ENCODE measurements at places on chromosomes 3 and 15.

- DNase-seq, result no peak
These were observed 162.9 kb upstream of the IGF1R start for GRCh38 chr15:98485451-98485850.

DNA sequence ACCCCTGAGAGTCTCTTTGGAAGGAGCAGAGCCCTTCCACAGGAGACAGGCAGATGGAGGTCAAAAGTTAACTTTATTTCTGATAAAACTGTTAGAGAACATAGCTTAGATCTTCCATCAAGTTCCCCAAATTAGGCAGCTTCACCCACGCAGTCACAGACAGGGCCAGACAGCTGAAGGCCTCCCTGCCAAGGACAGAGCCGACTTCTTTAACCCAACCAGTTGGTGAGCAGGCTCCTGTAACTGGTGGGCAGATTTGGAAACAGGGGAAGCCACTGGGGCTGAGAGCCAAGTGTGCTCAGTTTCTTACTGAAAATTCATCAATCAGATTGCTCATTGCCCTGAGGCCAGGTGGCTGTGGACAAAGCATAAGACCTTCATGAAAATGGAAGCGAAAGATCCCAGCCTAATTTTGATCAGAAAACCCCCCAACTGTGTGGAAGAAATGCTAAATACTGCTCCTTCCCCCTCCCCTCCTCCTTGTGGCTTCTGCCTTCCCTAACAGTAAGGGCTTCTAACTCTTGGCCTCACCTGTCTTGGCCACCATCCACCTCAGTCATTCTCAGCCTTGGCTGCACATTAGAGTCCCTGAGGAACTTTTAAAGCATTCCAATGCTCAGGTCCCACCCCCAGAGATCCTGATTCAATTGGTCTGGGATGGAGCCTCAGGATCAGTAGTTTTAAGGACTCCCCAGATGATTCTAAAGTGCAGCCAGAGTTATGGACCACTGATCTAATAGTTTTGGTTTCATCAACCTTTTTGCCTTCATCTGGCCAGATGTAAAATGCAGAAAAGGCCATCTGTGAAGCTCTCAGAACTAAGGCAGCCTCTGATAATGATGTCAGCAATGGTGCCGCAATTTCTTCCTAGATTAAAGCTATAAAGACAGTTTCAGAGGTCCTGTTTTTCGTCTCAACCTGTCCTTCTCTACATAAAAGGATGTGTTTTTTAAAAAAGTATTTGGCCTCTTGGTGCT is 11.5 kb downstream of the CLRN1 start:
- no peak for DNase-seq

GRCh38 chr3:134652886-134653630 is 2.2 kb upstream of the KY start:
- no peak for DNase-seq

- DNase-seq, result no peak
These were observed 31.8 kb downstream of the RAB6B start for GRCh38 chr3:133863911-133864310.

DNA sequence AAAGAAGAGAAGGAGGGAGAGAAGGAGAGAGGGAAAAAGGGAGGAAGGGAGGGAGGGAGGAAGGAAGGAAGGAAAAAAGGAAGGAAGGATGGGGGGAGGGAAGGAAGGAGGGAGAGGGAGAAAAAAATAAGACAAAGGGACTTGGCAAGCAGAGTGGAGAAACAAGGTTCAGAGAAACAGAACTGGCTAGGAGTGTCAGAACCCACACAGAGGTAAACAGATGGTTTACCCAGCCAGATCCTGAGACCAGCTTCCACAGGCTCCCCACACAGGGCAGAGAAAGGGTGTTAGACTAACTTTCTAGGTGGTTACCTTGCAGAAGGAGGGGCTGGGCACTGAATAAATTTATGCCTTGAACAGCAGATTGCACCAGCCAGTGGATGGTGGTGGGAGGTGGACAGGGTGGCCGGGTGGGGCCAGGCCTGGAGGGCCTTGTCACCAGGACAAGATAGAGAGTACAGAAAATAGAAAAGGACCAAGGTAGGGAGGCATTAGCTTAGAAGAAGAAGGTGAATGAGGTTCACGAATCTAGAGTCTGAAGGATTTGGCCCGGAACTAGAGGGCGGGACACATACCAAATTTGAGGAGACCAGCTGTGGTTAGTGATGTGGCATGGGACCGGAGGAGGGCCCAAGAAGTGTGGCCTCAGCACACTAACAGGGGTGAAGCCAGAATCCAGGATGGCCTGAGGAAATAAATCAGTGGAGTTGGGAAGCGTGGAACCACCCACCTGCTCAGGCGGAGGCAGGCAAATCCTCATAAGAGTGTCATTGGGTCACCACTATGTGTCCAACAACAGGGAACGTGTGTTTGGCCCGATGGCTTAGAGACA is 1.2 kb upstream of the TM4SF1 start:
- DNase-seq, result no peak

GRCh38 chr3:197354568-197355001 is 56.2 kb upstream of the DLG1 start:
- no peak for DNase-seq

DNA sequence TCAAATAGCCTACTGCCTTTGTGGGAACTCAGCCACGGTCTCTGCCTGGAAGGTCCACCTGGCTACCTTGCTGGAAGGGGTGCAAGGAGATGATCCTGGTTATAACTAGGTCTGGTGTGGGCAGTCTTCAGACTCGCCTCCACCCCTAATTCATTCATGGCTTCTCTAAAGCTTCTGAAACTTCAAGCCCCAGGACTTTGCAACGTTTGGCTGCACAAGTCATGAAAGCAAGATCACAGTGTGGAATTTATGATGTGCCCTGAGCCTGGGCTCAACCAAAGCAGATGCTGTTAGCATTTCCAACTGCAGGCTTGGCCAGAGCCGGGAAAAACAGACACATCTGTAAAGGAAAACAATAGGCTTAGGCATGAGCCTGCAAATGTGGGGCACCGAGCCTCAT is 200.4 kb upstream of the WNT5A start:
- no peak for DNase-seq

DNA sequence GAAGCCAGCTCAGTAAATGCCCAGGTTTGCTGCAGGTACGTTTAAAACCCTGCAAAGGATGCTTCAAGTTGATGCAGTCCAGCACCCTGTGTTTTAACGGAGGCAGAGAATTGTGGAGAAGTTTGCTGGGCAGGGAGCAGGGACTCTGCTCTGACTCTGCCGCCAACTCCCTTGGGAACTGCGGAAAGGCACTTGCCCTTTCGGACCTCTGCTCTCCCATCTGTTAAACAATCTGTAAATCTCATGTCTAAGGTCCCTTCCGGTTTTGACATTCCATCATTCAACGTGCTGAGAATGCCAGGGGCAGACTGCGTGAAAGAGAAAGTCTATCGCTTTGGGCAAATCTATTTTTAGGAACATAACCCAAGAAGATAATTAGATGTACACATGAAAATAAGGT is 184.5 kb downstream of the OPA1 start:
- no peak for DNase-seq

DNA sequence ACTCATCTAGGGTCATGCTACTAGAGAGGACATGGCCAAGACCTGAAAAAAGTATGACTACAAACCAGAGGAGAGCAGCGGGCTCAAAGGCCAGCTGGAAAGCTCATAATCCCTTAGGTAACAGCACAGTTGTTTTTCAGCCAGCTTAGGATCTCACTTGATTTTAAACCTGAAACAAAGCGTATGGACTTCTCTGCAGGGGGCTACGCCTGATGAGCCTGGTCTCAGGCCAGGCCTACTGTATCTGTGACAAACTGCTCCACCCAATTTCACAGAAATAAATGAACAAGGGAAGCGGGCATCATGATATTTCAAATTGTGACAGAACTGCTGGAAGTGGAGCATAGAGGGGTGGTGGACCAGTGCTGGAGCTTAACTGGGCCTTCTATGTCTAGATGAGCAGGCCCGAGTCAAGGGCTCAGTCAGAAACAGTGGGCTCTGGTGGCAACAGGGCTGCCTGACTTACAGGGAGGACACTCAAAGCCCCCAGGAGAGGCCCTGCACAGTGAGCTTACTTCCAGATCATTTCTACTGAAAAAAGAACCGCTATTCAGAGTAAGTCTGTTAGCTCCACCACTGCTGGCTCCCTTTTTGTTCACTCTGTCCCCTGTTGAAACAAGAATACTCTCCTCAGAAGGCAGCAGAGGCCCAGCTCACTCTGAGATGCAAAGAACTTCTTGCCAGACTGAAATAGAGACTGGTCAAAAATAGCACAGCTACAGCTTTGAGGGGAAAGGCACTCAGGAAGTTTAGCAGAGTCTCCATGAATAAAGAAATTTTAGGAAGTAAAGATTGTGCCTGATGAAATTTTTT is 47.0 kb downstream of the LRIG1 start:
- no peak for DNase-seq

DNA sequence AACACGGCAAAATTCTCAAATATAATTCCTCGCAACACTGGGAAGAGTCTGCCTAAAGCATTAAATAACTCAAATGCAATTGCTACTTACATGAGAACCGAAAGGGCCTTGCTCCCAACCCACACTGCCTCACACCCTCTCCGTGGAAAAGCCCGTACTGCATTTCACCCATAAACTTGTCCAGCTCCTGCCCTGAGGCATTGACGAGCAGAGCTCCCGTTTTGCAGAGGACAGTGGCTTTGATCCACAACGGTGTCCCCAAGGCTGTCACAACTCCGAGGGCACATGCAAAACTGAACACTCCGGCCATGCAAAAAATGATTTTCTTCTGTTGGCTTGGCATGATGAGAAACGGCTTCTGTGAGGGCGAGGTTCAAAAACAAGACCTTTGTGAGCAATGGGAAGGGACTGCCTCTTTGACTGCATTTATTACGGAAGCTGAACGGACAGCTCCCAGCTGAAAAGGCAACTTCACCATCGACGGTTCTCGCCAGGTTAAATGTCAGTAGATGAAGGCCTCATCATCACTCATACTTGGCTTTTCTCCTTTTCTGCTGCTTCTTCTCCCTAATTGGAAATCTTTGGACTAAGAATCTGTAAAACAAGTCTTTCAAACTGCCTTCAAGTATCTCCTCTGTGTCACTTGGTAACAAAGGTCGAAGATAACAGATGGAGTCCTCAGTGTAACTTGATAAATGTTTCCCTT is at the start of gene CLRN1:
CLRN1 (minus strand) TSS at position 362 of the 706 bp plus-strand sequence; CDS start at position 343, 19 bp downstream.
- no peak for DNase-seq

DNA sequence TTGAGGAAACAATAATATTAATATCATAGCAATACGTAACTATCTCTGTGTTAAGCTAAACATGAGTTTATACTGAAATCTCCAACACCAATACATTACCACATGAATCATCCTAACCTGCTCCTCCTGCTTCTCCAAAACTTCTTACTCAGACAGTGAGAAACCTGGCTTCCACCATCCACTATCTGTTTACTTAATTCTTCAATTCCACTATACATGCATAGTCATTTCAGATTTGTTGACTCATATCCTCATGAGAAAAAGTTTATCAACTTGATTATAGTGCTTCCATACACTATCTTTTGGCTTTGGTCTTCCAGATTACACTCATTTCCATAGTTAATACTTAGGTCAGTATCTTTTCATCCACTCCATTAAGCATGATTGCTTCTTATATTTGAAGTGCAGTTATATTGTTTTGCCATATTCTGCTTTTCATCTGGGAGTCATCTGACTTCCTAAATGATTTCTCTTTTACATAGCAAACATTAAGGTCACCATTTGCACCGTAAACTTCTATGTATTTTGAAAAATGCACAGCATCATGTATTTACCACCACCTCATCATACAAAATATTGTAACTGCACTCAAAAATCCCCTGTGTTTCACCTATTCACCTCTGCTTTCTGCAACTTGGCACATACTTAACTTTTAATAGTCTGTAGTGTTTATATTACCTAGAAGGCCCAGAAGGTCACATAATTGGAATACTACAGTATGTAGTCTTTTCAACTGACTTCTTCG is 970.6 kb downstream of the DIPK2A start:
- no peak for DNase-seq

GRCh38 chr3:13479332-13479581 is 849 bp upstream of the HDAC11 start:
- DNase-seq, result no peak

- no peak for DNase-seq
These were observed 590 bp upstream of the ITGA11 start for GRCh38 chr15:68432441-68433064.

DNA sequence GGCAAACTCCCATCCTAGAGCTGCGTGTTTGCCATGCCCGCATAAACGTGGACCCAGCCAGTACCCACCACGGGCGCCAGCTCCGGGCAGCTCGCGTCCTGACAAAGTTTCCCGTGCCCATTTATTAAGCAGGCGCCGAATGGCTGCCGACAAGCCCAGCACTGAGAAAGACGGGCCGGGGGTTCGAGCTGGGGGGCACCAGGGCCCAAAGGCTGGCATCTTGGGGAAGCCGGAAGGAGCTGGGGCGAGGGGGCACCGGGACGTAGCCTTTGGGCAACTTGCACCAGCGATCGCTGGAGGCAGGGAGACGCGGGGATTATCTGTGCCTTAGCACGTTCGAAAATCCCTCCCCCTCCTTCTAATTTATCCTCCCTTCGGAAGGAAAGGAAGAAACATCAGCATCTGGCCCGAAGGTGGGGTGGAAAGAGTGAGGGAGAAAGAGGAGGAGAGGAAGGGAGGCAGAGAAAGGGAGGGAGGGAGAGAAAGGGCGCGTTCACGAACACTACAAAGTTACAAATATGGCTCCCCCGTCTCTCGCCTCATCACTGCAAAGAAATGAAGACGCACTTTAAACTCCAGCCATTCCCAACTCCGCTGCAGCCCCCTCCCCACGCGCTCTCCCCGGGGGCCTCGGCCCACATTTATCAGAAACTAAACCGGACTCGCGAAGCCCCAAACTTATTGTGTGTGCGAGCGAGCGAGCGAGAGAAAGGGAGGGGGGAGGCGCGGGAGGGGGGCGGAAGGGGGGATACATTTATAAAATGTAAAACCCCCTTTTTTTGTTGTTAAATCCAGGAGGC is 1.0 kb downstream of the ANP32A start:
- DNase-seq, result no peak

DNA sequence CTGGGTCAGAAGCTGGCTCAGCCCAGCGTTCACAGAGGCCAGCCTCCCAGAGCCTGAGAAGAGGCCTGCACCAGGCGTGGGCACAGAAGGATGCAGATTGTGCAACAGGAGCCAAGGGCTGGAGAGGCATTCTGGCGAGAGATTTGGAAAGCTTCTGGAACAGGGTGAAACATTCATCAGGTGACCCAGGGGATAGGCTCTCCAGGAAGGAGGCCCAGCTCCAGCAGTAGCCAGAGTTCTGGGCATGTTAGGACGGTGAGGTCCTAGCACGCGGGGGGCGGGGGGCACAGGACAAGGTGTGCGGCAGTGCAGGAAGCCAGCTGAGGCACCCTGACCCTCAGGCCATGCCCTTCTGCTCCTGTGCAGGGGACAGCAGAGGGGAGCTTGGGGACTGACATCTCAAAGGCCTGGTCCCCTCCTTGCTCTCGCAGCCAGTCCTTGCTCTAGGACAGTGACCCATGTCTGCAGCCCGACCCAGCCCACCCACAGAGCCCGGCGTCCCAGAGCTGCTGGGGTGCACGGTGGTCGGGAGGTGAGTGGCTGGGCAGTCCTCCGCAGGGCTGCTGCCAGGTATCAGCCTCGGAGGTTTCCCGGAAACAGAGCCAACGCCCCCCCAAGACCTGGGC is 111.7 kb upstream of the KLF13 start:
- no peak for DNase-seq

- DNase-seq, result no peak
These were observed 54.2 kb upstream of the SPATA12 start for GRCh38 chr3:57006179-57006657.

GRCh38 chr15:70701891-70702568 is 61.3 kb downstream of the UACA start:
- DNase-seq, result no peak
